IPS DF 6.9 (cell line): ENCODE measurements at places on chromosomes 2 and 18.

- no peaks in the 10 kb centered on the region for H3K36me3 ChIP-seq
- no peak for DNase-seq
- H3K27me3 ChIP-seq, result no peaks in the 10 kb centered on the region
- H3K27ac ChIP-seq, result no peak overlapping the region
These were observed 203.4 kb downstream of the CTNNA2 start for GRCh38 chr2:79716266-79716665.

- no peak overlapping the region for H3K27ac ChIP-seq
- no peaks in the 10 kb centered on the region for H3K36me3 ChIP-seq
- no peak for DNase-seq
- no peaks in the 10 kb centered on the region for H3K27me3 ChIP-seq
- H3K4me1 ChIP-seq, result no peaks in the 10 kb centered on the region
These were observed 1971.0 kb upstream of the LRRTM1 start for GRCh38 chr2:82275599-82275998.

DNA sequence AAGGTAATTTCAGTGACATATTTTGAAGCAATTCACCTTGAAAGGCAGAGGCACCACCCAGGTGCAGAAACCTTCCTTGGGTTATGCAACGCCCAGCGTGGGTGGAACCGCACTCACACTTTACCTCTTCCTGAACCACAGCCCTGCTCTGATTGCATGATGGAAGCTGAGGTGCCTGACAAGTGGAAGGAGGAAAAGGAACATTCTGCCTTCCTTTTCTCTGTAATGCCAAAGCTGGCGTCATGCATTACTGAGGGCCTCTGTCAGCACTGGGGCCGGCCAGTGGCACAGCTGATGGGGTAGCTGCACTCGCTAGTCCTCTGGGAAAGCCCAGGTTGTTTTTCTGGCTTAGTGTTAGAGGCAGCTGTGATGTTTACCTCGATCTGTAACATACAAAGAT lies 266.5 kb downstream of the NEDD4L start:
- no peak for DNase-seq
- no peak overlapping the region for H3K27ac ChIP-seq
- no peaks in the 10 kb centered on the region for H3K27me3 ChIP-seq
- H3K4me1 ChIP-seq, result no peaks in the 10 kb centered on the region

DNA sequence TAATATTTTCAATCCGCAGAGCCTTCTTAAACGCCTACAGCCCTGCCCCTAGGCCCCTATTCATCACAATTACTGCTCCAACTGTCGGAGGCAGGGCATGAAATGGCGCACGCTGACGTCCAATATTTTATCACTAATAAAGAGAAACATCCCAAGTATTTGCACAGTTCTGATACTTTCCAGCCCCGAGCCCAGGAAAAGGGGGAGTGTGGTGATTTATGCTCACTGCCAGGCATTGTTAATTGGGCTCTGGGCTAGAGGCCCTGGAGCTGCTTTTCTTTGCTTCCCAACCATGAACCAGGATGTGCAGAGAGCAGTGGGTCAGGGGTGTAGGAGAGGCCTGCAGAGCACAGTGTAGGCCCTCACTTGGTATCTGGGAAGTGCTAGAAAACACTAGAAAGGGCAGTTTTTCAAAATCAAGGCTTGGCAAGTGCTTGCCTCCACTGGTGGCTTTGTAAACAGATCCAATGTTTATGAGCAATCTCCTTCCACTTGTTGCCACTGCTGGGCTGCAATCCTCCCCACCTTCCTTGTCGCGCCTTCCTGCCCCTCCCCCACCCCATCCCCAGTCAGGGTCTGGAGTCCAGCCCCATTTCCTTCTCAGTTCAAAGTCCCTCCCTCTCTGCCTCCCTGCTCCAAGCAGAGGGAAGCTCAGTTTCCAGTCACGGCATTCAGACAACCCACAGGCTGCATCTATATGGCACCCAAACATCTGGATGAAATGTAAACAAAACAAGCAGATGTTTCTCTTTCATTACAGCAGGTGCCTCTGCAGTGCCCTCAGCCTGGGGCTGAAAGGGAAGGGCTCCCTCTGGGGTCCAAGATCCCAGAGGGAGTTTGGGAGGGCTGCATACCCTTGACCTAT lies 83.9 kb upstream of the PKDCC start:
- no peak for DNase-seq
- H3K36me3 ChIP-seq, result no peaks in the 10 kb centered on the region
- H3K4me3 ChIP-seq, result no peak overlapping the region
- H3K27ac ChIP-seq, result no peak overlapping the region

DNA sequence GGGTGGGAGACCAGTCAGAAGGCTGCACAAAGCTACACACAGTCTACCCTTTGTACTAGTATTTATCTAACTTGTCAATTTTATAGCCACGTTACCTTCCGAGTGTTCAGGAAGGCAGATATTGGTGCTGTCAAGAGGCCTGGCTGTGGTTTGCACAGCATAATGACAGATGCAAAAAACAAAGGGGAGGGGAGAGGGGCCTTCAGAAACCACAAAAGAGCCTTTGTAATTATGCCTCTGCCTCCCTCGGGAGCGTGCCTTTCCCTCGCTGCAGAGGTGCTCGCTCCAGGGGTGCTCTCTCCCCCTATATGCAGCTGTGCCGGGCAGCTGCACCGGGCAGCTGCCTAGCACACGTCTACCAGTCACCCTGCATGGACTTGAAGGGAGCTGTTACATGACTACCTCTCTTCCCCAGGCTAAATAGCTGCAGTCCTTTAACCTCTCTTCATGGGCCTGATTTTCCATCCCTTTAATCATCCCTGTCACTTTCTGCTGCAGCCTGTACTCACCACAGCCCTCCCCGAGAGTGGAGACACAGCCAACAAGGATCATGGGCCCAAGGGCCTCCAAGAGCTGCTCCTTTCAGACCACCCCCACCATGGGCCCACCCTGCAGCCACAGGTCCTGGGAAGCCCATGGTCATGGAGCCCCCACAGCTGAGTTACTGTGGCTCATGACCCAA lies 168.4 kb upstream of the PKDCC start:
- no peak overlapping the region for H3K4me3 ChIP-seq
- H3K4me1 ChIP-seq, result no peaks in the 10 kb centered on the region; the same call in 1 of the 2 replicates
- no peak for DNase-seq
- H3K36me3 ChIP-seq, result no peaks in the 10 kb centered on the region
- no peak overlapping the region for H3K27ac ChIP-seq
- no peaks in the 10 kb centered on the region for H3K27me3 ChIP-seq
